ENCODE measurements at places on chromosomes 1 and 21.

DNA sequence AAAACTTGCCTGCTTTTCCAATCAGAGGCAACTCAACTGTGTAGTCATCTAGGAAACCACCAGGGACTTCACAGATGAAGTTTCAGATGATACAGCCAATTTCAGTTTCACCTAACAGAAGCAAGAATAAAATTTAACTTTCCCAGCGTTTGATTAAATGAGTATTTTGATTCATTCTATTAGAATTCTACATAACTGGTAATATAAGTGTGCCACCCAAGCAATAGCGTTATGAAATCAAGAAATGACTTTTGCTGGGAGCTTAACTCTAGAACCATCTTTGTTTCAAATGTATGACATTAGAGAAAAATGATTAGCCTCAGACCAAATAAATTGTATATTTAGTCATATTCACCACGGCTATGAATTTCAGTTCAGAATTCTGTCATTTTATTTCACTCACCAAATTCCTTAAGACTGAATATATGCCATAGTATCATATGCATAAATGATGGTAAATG, 239.3 kb downstream of the NRIP1 start:
- no peak for DNase-seq

DNA sequence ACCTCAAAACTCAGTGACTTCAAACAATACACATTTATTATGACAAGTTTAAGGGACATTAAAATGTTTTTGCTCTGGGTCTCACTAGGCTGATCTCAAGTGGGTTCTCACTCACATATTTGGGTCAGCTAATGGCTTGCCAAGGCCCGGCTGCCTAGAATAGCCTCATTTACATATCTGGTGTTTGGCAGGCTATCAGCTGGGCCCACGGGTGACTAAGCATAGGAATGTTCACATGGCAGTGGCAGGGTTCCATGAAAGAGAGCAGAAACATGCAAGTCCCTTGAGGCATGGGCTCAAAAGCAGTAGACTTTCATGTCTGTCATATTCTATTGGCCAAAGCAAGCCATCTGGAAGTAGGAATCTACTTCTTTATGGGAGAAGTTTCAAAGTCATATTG, 492.6 kb downstream of the KCNT2 start:
- DNase-seq = no peak

DNA sequence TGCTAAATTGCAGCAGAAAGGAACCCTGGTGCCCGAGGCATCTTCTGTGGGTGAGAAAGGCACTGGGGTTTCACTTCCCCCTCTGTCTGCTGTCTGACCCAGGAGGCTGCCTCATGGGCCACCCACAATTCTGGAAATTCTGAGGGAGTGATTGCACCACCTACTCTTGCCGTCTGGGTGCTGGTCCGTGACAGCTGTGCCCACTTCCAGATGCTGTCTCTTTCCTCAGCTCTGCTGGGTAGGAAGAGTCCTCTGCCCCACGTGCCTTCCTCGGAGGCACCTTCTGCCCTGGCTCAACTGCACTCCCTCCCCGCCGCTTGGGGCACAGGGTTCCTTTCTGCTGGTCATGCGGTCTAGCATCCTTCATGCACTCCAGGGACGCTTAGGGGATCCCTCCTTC, 96.3 kb downstream of the ARHGEF10L start:
- DNase-seq = no peak

GRCh38 chr1:180392020-180392419, 110.4 kb downstream of the ACBD6 start:
- no peak for DNase-seq

DNA sequence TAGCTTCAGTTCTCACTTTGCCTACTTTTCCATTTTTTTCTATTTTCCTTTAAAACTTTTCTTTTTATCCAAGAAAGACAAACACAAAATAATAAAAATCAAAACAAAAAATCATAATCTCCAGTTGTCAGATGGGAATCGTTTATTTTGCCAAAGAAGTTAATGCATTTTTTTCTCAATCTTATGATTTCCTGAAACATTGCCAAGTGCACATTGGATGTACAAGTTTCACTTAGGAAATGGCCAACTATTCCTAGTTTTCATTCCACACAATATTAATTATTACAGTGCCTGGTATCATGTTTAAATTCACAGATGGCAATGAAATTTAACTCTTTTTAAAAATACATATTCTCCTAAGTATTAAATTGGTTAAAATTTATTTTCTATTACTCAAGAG, 1050.5 kb downstream of the TTLL7 start:
- no peak for DNase-seq

- no peak for DNase-seq
Measured at GRCh38 chr1:240712014-240712731, 100.2 kb upstream of the GREM2 start.

GRCh38 chr1:204356997-204357396, 2.7 kb downstream of the PLEKHA6 start:
- no peak for DNase-seq

DNA sequence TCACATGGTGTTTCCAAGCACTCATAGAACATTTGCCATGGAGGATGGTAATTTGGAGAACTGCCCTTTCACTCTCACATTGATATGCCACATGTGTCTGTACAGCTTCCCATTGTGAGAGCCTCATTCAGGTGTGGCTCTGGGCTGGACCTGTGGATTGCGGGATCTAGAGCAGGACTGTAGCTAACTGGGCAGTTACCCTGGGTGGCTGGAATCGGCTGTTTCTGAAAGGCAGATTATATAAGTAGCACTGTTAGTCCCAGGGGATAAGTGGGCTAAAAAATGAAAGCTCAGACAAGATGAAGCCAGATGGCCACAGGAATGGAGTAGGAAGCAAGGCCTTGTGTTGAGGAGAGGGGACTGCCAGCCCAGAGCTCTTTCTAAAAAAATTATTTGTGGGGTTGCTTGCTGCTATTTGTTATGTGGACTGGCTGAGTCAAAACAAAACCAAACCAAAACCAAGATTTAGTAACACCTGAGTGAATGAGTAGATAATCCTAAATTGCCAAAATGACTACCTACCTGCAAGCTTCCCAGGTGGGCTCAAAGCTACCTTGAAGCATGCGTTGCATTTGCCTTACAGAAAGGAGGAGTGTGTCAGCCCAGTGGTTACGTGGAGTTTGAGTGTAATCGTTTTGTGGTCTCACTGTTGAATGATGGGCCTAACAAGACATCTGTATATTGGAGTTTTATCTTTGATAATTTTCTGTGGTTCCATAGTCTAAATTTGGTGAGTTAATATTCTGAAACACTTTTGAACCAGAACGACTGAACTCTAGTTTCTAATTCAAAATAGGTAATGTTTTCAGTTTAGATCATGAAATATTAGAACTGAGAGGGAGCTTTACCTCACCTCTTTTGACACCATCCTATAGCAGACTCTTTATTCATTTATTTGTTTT, 58.0 kb downstream of the SDCCAG8 start:
- DNase-seq = peak; percentile 31

DNA sequence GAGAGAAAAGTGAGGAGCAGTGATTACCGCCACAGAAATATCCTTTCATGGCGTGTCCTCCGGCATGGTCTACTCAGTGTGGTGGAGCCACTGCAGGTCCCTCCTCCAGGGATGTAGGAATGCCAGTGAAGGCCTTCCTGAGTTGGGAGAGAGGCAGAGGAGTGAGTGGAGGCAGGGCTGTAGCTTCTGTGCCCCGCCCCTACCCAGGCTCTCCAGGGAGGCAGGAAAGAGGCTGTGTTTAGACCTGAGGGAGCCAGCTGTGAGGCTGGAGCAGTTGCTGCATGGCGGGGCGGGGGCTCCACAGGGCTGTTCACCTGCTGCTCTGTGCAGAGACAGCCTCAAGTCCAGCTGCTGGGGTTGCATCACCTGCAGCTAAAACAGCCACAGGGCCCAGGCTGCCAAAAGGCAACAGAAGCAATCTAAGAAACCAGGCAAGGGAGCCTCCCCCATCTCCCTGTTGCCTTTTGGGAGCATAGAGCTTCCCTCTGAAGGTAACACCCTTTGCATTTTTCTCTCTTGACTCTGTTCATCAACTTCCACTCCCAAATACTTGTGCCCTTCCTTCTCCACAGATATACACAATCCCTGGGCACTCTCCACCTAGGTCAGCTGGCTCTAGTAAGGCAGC, 801 bp upstream of the ANXA9 start:
- DNase-seq = no peak

- no peak for DNase-seq
Measured at GRCh38 chr1:236154671-236155398, 12.5 kb downstream of the GPR137B start.

DNA sequence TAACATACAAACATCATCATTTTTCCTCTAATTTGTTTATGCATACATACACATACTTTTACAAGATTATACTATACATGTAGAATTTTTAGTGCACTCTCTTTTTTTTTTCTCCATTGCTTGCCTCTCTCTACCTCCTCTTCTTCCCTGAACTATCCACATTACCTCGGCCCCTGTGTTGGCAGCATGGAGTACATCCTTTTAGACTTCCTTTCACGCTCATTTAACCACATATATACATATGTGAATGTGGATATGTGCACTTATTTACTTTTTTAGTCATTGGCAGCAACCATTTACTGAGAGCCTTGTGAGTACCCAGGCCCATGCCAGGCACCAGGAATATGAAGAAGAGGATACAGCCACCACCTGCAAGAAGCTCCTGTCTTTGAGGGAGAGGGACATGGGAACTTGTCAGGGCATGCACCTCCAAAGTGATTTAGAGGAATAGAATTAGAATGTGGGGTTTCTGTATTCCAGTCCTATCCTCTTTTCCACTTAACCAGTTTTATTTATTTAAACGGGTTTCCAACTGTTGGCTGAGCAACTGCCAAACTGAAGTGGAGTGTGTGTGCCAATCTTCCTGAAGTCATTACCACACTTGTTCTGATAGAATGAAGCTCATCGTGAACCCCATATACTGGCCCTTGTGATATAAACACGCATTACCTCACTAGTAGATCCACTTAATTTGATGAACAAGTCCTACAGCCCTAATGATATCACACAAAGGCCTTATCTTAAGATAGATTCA, 212.6 kb downstream of the TNR start:
- no peak for DNase-seq

GRCh38 chr1:101918277-101918676, 78.4 kb downstream of the OLFM3 start:
- no peak for DNase-seq

DNA sequence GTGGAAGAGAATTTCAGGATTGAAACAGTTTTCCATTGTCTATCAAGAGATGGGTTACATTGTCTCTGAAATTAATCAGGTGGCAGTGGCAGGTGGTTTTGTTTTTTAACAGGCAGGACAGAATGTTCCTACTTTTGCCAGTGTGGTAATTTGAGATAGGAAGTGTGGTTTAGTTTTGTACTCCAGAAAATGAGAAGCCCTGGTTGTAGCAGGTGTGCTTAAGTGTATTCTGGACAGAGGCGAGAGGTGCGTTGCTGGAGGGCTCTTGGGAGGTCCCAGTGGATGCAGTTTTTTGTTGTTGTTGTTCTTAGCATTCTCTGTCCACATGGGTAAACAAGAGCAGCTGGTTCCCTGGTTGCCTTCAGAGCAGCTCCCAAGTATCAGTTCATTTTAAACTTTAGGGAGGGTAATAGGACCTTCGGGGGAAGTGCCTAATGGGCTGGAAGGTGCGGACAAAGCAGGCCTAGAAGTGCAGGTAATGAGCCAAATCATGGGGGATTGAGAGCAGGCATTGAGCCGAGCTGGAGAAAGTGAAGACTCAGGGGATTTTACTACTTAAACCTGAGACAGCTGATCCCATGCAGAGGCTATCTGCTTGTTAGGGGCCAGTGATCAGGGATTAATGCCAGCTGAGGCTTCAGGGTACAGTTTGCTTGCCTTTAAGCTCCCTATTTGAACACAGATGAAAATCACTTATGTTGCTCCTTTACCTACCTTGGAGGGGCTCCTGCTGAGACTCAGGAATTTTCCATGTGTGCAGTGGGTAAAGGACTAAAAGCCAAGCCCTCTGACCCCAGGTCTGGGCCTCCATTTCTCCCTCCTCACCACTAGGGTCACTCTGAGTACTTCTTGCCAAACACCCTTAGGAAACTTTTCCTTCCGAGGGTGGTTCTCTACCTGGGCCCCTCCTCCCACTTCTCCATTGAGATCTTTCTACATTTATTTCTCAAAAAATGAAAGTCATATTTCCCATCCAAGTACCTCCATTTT, 6.1 kb downstream of the PFKFB2 start:
- peak; percentile 4 for DNase-seq

GRCh38 chr1:115133440-115133839, 44.1 kb upstream of the TSPAN2 start:
- no peak for DNase-seq

DNA sequence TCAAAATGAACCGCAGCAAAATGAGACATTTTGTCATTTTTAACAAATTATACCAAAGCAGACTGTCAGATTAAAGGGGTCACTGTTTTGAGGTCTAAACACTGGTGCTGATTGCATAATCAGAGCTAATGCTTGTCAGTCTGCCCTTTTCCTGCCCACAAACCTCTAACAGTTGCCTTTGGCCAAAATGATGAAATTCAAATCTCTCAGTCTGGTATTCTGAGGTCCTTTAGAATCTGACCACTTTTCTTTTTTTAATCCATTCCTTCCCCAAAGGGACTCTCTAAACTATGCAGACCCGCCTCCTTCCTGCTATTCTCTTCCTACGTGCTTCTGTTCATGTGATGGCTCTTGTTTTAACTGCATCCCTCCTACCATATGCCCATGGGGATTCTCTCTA, 145.2 kb upstream of the SPATA6 start:
- DNase-seq = no peak

DNA sequence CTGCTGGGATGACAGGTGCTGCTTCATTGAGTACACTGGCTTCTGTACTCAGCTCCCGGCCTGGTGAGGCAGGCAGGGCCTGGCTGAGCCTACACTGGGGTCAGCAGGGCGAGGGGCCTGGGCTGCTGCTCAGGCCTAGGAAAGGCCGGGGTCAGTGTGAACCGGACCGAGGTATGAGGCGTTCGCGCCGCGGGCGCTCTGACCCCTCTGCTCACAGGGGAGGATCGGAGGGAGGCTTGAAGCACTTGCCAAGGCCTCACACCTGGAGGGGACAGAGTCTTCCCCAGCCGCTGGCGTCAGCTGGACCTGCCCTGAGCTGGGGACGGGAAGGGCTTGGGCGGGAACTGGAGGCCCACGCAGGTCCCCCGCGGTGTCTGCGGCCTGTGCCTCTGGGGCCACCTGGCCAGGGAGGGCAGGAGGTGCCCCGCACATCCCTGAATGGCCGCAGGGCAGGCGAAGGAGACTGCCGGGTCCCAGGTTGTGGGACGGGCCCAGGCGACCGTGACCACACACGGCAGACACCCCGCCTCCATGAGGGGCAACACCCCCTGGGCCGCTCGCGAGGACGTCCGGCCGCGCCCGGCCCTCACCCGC, 466 bp downstream of the PEX10 start:
- DNase-seq = no peak

DNA sequence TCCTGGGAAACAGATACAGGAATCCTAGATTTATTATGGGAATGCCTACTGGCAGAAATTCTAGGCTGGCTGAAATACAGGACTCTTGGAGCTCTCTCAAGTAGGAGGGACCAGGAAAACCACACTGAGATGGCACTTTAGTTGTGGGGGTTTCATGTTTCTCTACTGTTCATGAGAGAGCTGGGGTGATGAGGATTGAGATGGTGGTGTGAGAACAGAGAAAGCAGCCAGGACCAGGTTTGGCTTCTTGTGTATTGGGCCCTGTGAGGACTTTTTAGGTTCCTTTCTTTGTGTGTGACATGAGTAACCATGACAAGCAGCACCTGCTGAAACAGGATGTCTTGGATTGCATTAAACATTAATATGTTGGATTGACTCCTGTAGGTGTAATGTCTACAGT, 4.9 kb downstream of the ARID1A start:
- DNase-seq = no peak

- DNase-seq = peak; percentile 44
Measured at GRCh38 chr1:22662318-22662717, 9.3 kb downstream of the C1QB start.

All from NCI-H524 treated with DMSO at 0.1 percent for 48 hours (cell line).